ENCODE measurements at places on chromosomes 1 and 21. TPM values are rescaled to one million over a fixed set of nuclear protein-coding genes. Genes with fewer than 3 reads are reported as not detected.

FAM78B gene
- 0.92 TPM for total RNA-seq

KRTAP10-3 gene
- not detected for total RNA-seq

PRAMEF5 gene
- total RNA-seq = not detected

GJA5 gene
- 1.5 TPM for total RNA-seq

TACSTD2 gene
- total RNA-seq = 1.2 TPM

C8A gene
- 144 TPM for total RNA-seq

GRCh38 chr1:30672661-30673060 is 50.7 kb downstream of the MATN1 start:
- no peak for DNase-seq

DNA sequence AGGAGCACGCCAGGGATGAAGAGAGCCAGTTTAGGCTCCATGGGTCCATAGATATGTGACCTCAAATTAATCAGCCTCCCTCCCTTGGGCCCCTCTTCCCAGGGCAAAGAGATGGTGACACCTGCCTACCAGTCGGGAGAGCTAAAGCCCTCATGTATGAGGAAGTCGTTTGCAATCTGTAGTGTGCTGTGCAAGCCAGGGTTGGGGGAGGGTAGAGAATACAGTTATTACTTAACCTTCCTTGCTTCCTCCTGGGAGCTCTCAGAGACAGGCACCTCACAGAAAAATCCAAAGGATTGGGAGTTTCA is 4.0 kb downstream of the PGLYRP4 start:
- DNase-seq = peak; percentile 19

DNA sequence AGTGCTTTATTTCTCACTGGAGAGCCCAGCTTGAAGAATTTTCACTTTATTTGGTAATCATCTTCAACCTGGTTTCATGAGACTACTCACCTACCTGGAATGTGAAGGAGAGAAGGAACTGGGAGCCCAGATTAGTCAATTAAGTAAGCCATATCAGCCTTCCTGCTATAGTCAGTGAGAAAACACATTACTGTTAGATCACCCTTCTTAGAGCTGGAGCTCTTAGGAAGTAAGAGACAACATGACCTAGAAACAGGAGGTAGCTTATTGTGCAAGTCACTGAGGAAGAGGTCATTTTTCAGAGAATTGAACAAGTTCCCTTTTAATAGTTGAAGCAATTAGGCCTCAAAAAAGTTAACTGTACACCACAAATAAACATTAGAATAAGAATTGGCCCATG is 49.2 kb upstream of the TEKT2 start:
- no peak for DNase-seq

DNA sequence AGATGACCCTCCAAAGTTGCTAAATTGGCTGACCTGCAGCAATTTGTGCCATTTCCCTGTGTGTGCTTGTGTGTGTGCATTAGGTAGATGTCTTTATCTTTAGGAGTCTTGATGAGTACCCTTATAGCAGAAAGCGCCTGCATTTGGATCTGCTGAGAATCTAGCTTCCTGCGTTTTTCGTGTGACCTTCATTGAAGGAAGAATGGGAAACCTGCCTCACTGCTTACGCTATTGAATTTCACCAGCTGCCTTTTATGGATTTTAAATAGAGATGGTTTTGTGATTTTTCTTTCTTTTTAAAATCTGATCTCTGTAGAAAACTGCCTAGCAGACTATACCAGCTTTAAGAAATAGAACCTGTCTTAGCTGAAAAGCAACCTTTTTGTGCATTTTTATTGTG is 124.5 kb downstream of the CACHD1 start:
- DNase-seq = no peak

DNA sequence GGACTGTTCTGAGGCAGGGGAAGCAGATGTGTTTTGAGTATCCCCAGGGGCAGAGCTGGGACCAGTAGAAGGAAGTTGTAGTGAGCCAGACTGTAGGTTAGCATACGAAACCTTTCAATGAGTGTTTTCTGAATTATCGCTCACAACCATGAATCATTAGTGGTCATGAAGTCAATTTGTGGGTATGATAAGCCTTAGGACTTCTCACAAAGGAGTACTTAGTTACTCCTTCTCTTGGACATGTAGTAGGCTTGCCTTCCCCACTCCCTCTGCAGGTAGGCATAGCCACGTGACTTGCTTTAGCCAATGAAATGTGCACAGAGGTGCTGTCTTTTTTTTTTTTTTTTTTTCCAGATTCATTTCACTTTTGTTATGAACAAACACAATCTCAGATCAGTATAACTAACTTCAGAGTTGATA is 23.9 kb upstream of the FAAH start:
- DNase-seq = no peak

- DNase-seq = no peak
These were observed 17.9 kb upstream of the ATP6V1G3 start for GRCh38 chr1:198558402-198558801.

DNA sequence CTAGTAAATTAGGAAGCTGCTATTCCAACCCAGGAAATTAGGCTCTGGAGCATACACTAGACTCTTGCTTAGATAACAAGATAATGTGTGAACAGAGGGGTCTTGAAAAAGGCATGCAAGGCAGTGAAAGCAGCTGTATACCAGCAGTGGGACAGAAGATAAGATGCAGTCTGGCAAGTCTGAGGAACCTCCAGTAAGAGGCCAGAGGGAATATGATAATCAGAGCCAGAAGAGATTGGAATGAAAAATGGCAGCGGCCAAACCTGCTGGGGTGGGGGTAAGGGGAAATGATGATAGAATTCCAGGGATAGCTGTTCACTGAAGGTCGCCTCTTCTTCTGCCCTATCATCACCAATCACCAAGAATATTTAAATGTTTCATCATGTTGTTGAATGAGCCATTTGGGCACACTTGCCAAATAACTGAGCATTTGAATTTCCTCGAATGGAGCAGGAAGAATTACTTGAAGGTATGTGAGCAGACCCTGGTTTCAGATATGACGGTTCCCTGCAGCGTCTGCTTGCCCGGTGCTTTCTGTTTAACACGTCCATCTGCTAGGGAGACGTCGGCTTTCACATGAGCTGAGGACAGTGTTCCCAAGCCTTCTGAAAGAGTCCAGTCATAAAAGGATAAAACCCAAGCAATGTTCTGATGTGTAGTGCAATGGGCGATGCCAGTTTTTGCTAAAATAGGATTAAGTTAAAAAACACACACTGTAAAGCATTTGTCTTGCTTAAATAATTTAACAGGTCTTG is 173.3 kb downstream of the RWDD3 start:
- no peak for DNase-seq

DNA sequence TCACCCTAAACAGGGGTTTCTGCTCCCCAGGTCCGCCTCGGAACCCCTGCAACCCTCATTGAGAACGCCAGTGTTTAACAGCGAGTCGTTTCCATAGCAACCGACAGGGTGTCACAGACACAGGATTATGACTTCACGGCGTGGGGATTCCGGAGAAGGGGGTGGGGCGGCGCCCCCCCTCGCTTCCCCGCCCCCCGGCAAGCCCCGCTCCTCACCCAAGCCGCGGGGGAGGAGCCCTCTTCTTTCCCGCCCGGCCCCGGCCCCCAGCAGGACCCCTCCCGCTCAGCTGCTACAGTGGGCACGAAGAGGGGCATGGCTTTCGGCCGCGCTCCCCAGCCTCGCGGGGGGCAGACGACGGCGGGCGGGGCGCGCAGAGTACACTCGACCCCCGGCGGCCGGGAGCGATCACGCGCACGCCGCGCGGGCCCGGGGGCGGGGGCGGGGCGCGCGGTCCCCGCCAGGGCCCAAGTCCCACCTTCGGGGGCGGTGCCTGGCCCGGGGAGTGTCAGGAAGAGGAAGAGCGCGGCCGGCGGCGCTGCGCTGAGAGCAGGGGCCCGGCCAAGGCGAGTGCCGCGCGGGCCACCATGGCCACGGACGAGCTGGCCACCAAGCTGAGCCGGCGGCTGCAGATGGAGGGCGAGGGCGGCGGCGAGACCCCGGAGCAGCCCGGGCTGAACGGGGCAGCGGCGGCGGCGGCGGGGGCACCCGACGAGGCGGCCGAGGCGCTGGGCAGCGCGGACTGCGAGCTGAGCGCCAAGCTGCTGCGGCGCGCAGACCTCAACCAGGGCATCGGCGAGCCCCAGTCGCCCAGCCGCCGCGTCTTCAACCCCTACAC is at the start of gene EFHD2:
EFHD2 (plus strand) TSS at position 501 of the 835 bp plus-strand sequence; CDS start at position 585, 84 bp downstream.
- peak; percentile 77 for DNase-seq

DNA sequence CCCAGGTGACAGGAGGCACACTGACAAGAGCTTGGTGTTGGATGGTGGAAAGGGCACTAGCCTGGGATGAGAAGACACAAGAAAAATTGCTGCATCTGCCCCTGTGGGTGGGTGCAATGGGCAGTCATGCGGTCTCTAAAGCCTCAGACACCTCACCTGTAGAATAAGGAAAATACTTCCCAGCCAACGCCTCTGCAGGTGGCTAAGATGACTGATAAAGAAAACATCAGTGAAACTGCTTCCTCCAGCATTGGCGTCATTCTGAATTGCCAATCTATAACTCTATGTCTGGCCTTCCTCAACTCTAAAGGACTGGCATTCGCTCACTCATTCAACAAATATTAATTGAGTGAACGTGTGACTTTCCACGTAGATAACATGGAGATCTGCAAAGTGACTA is 100.4 kb upstream of the F3 start:
- no peak for DNase-seq

DNA sequence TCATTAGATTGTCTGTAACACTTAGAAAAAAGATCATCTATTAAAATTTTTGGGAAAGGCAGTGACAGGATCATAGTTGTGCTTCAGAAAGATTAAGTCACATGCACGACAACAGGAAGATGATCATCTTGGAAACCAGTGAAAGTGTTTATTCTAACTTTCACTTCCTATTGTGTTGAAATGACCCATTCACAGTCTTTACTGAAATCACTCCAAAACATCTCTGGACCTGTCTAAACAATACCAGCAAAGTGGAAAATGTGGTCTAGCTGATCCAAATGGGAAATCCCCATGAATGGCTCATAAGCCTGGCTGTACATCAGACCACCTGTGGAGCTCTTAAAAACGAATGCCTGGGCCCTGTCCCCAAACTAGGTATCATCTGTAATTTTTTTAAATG is 111.1 kb upstream of the ETV3 start:
- no peak for DNase-seq

DNA sequence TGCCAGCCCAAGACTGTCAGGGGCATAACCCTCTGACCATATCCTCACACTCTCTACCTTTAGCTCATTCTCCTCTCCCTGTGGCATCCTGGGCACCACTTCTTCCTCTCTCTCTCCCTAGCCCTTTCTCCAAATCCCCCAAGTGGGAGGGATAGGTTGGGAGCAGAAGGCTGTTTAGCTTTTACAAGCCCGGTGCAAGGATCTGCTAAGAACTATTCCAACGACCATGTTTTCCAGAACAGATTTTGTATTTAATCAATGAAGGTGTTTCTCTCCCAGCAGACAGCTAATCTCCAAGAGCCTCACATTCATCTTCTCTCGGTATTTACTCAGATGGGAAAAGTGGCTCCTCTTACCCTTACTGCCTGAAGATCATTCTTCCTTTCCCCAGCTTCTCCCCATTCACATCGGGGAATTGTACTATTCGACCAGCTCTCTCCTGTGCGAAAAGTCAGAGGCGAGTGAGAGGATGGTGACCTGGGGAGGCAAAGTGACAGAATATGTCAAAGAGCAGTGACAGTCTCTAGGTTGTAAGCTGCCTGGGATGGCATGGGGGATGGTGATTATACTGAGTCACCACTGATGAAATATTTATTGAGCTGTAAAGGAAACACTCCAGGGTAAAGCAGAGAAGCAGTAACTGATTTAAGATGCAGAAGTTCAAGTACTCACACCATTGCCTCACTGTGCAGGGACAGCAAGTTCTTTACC is 47.0 kb upstream of the RBM15 start:
- DNase-seq = no peak

GRCh38 chr21:39037807-39038405 is 145.3 kb downstream of the PSMG1 start:
- no peak for DNase-seq

GRCh38 chr21:25215698-25216384 is 391.4 kb downstream of the MRPL39 start:
- DNase-seq = no peak

- no peak for DNase-seq
These were observed 406.9 kb upstream of the USP24 start for GRCh38 chr1:55622074-55622473.

DNA sequence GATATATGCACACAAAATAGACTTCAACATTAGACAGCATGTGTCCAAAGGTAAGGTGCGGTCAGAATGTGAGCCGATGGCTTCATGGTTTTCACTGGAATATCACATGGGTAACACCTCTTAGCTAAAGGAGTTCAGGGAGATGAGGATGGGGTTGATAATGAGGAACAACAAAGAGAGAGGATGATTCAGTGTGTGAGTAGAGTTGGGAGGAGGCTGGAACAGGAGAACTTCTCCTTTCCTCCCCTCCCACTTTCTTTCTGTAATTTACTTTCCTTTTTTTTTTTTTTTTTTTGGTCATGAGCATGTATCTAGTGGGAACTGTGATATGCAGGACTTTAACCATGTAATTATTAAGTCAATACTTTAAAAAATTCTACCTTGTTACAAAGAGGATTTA is 99.4 kb downstream of the FASLG start:
- no peak for DNase-seq

DNA sequence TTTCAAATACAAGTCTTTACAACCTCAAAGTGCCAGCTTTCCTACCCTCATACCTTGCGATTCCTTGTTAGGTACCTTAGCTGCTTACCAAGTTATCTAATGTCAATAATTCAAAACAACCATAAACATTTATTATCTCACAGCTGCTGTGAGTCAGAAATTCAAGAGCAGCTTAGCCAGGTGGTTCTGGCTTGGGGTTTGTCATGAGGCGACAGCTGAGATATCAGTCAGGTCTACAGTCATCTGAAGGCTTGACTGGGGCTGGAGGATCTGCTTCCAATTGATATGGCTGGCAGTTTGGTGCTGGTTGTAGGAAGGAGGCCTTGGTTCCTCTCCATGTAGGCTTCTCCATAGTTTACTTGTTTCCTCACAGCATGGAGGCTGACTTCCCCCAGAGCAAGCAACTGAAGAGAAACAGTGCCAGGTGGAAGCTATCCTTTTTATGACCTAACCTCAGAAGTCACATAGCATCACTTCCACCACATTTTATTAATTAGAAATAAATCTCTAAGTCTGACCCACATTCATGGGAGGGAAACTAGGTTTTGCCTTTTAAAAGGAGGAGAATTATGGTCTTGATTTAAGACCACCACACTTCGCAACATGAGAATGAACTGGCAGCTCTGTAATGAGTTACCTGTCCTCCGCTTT is 103.3 kb upstream of the FGGY start:
- no peak for DNase-seq

Data from liver (tissue), 10 donors.